ENCODE measurements at places on chromosomes 12 and 14.
A peak's percentile ranks its signal among the peaks of the same experiment; 100 is the strongest.

GRCh38 chr14:106459971-106460730 is 933.8 kb downstream of the TMEM121 start:
- DNase-seq = no peak

- no peak for DNase-seq
Observed at GRCh38 chr14:103561381-103562178, 877 bp downstream of the BAG5 start.

GRCh38 chr14:95156161-95157047 is 925 bp downstream of the DICER1 start:
- DNase-seq = peak; percentile 12

DNA sequence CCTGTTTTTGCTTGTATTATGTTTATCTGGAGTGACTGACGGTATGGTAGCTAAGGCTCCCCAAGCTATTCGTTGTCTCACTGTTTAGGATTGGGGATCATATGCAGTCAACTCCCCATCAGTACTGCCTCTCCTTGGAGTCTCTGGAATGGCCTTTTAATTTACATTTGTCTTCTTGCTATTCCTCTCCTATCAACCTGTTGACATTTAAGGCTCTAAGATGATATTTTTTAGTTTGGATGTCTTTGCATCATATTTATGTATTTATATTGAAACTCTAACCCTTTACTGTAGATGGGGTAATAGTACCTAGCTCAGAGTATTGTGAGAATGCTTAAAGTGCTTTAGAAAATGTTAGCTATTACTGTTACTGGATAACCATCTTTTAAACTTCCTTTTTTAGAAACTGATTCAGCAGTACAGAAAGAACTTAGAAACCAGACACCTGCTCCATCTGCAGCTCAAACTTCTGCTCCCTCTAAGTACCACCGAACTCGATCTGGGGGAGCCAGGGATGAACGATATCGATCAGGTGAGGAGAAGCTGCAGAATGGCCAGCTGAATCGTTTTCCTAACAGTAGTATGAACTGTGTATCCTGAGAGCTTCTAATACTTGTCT is 123.5 kb upstream of the ATF1 start:
- DNase-seq = no peak

DNA sequence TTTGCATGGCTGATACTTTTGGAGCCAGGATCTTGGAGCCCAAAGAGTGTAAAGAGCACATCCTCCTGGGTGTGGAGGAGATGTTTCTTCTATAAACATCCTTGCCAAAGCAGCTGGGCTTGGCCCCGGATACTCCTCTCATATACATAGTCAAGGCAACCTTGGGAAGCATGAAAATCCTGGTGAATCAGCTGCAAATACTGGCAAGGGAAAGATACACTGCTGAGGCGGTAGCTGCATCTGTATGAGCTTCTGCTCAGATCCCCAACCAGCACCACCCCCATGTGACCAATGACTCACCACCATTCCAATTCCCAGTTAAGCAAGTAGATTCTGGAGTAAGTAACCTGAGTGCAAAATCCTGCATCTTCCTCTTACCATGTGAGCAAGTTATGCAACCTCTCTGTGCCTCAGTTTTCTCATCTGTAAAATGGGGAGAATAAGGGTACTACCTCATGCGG is 567.4 kb downstream of the MED13L start:
- DNase-seq = peak; percentile 17

DNA sequence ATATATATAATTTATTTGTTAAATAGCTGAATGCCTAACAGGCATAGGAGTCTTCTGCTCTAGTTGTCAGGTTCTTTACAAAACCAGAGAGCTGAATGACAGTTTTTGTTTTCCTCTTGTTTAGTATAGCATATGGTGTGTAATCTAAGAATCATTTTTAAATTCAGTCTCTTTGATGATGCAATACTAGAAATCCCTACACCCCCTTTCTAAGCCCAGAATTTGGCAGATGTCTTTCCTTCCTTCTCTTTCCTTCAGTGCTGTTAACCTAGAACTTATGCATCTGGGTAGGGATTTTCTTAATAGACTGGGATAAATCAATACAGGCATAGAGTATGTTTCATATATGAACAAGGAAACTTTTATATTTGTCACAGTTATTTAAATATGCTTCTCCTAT is 198.1 kb downstream of the KCNH5 start:
- no peak for DNase-seq

DNA sequence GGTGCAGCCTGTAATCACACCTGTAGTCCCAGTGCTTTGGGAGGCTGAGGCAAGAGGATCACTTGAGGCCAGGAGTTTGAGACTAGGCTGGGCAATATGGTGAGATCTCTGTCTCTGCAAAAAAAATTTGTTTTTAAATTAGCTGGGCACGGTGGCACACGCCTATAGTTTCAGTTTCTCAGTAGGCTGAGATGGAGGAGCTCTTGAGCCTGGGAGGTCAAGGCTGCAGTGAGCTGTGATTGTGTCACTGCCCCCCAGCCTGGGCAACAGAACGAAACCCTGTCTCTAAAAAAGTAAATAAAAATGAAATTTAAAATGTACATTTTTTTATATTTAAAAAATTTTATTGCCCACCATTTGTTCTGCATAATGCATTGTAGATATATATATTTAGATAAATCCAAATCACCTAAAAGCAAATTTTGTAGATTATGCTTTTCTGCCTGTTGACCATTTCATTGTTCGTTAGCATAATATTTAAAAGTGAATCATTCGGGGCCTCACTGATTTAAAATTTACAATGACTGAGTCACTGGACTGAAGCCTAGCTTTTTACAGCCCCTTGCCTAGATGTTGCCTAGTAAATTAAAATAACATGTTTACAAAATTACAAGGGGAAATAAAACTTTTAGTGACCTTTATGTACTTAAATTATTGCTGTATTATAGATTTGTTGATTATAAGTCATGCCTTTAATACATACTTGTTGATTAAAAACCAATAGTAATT is 87.9 kb downstream of the USP15 start:
- no peak for DNase-seq

GRCh38 chr12:74129702-74130101 is 407.9 kb upstream of the ATXN7L3B start:
- DNase-seq = no peak

DNA sequence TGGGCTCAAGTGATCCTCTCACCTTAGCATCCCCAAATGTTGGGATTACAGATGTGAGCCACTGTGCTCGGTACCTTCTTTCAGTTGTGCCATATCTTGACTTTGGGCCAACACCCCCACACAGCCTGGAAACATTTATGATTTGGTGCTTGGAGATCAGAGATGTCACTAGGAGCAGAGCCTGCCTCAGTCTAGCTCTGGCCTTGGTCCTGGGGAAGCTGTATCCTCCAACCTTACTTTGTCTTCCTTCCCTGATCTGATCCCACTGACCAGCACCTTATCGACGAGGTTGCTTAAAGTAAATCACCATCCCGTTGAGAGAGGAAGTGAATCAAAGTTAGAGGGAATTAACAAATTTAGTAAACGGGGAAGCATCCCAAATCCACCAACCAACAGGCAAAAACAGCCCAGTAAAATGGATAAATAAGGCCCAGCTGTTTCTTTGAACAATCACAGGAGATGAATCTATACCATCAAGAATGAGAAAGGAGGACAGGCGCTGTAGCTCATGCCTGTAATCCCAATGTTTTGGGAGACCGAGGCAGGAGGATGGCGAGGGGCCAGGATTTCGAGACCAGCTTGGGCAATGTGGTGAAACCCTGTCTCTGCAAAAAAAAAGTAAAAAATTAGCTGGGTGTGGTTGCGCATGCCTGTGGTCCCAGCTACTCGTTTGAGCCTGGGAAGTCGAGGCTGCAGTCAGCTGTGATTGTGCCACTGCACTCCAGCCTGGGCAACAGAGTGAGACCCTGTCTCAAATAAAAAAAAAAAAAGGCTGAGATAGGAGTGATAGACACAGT is 3.4 kb downstream of the PLBD2 start:
- no peak for DNase-seq

- peak; percentile 30 for DNase-seq
Observed at GRCh38 chr14:29926701-29927375, 809 bp downstream of the PRKD1 start.

DNA sequence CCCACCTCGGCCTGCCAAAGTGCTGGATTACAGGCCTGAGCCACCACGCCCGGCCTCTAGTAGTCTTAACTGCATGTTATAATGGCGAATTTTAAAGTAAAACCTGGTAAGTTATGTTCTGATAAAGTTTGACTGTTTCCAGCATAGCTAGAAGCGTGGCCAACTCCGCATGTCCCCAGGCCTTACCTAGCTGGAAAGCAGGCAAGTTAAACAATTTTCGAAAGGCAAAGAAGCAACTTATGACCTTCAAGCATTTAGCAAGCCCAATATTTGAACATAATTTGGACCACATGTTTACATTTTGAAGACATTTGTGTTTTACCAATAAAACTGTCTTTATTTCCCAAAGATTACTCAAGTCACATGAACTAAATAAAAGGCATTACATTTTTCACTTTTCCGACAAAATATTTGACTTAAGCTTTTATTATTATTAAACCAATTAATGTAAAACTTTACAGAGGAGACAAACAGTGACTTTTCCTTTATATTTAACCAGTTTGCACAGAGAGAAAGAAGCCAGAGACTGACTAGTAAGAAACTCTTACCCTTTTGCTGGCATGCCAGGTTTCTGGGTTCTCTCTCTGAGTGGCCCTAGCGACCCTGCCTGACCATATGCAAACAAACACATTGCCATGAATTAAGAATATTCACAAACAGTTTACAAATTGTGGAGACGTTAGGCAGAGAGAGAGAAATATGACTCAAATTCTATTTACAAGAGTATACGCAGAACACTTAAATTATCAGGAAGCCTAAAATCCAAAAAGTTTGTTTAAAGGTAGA is 106.3 kb downstream of the RIN3 start:
- peak; percentile 26 for DNase-seq

DNA sequence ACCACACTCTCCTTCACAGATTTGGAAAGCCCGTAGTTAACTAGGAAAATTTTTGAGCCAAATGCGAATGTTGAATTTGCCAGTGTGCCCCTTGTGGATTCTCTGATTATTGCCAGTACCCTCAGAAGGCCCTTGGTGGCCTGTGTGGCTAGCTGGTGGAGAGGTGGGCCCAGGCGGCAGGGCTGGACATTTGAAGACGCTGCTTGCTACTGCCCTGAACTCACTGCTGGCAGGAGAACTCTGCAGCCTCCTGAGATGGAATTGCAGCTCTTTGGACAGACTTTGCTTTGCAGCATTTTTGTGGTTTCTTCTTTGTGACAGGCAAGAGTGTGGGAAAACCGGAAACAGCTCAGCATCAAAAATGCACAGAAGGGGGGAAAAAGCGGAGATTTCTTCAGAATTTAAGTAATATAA is 97.6 kb downstream of the TGFB3 start:
- no peak for DNase-seq

DNA sequence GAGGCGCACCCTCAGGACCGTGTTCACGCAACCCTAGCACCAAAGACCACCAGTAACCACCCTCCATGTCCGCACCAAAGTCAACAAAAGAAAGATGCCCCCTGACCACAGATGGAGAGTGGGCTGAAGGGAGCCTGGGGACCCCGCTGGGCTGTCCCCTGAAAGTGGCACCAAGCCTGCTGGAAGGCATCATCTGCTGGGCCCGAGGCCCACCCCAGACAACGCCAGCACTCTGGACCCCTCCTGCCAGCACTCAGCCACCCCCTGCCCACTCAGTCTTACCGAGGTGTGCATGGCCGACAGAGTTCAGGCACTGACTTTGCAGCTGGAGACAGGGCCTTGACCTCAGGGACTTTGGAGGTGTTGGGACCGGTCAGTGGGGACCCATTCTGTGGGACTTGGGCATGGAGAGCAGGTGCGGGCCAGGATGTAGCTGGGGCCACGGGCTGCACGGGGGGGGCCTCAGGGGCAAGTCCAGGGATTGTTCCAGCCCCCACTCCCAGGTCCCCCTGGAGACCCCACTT is 34.4 kb upstream of the TMEM179 start:
- no peak for DNase-seq

GRCh38 chr12:48572326-48572725 is 2.5 kb upstream of the LALBA start:
- DNase-seq = no peak

- no peak for DNase-seq
Observed at GRCh38 chr12:102869571-102869970, 47.5 kb downstream of the PAH start.

DNA sequence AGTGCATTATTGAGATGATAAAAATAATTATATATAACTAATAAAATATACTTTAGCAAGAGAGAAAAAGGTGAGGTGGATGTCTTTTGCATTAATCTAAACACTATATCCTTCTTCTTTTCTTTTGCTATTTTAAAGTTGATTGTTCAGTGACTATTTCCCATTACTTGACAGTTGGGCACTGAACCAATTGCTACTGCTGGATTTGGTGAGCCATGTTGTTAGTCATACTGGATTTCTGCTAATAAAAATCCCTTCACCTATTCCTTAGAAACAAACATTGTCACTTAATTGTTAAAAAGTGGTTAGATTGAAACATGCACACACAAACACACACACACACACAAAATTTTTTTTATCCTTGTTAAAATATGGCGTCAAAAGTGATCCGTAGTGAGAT is 251.6 kb upstream of the ALG10 start:
- DNase-seq = no peak

GRCh38 chr12:123948401-123948795 is 24.2 kb downstream of the CCDC92 start:
- no peak for DNase-seq

GRCh38 chr14:52106840-52107239 is 38.0 kb upstream of the NID2 start:
- no peak for DNase-seq

DNA sequence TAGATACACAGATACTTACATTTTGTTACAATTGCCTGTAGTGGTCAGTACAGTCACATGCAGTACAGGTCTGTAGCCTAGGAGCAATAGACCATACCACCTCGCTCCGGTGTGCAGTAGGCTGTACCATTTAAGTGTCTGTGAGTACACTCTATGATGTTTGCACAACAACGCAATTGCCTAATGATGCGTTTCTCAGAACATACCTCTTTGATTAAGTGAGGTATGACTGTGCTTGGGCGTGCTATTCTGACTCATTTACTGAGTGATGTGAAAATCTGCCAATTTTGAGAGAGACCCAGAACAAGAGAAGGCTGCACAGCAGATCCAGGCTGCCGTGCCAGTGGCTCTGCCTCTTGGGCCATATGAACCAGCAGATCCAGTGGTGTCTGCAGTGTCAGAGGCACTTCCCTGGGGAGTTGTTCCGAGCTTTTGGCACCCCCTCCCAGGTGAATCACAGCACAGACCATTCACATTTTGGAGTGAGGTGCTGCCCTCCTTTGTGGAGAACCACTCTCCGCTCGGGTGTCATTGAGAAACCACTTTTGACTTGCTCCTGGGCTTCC is 20.4 kb downstream of the DLK1 start:
- no peak for DNase-seq

- no peak for DNase-seq
Observed at GRCh38 chr12:123396954-123397353, 13.0 kb downstream of the KMT5A start.

Measured in tibial nerve (tissue), 4 donors.